ENCODE measurements at places on chromosomes 5 and 9. TPM values are rescaled to one million over a fixed set of nuclear protein-coding genes. Genes with fewer than 3 reads are reported as not detected.

The GARIN3 gene
- not detected for polyA plus RNA-seq

GRCh38 chr5:5116956-5117355 is 23.2 kb upstream of the ADAMTS16 start:
- DNase-seq, result no peak

The DMRT2 gene
- 2.0 TPM for polyA plus RNA-seq

DNA sequence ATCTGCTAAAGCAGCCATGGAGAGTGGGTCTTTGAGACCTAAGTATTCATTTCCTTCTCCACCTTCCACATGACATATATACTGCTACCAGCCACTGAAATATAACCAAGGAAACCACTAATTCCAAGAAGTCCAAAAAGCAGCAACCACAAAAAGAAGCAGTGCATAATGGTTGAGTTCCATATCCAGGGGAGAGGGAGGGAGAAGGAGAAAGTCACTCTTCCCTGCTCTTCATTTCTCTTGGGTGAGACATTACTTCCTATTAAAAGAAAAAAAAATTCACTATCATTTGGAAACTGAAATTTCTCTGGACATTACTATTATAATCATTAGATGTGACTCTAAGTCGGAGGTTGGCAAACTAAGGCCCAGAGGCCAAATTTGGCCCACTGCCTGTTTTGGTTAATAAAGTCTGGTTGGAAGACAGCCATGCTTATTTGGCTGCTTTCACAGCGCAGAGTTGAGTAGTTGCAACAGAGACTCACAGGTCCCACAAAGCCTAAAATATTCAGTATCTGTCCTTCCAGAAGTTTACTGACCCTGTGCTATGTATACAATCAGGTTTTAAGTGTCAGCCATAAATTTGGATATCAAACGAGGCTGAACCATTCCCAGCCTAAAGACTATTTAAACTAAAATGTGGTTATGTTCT is 168.6 kb downstream of the MPDZ start:
- no peak for DNase-seq

GRCh38 chr5:32572778-32573480 is 12.4 kb upstream of the SUB1 start:
- DNase-seq, result no peak

The ARRDC3 gene
- polyA plus RNA-seq, result 138 TPM

The GARNL3 gene
- polyA plus RNA-seq, result 19.8 TPM

DNA sequence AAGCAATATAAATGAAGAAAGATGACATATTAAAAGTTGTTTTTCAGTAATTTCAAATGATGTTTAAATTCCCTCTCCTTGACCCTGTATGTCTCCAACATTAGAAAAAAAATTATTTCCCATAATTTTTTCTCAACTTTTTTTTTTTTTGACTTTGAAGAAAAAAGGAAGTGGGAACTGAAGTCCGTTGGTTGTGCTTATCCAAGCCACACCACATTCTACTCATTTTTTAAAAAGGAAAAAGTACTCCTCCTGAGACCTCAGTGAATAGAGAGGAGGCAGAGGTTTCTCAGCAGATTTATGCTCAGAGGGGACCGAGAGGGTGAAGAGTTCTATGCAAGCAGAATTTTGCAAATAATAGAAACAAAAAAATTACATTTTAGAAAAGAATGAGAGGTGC is 123.3 kb downstream of the PCSK5 start:
- DNase-seq, result no peak

The C5orf34 gene
- 8.4 TPM for polyA plus RNA-seq

DNA sequence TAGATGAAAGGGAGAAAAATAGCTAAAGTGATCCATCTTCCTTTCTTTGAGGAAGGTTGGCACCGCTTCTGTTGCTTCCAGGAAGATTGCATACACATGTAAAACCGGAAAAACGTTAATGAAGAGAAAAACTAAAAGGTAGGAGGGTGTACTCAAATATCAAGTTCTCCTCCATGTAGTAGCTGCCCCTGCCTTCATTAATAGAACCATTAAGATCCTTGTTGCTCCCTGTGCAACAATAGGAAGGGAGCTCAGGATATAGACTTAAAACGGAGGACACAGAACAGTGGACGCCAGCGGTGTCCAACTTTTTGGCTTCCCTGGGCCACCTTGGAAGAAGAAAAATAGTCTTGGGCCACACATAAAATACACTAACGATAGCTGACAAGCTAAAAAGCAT is 118.9 kb downstream of the TMEM174 start:
- no peak for DNase-seq

DNA sequence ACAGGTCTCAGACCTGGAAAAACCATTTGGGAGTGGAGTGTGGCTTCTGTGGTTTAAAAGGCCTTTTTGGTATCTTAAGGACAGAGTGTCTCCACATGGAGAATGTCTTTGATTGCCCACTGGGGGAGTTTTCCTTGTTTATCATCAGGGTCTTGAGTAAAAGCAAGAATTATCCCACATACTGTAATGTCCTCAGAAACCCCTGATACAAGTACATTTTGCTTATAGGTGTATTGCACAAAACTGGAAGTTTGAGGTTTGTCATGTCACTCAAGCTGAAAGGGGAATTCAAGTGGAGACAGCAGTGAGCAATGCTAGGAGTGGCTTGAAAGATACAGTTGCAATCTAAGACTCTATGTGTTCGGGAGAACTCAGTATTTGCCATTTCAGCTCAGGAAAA is 62.7 kb upstream of the GRAMD2B start:
- no peak for DNase-seq

The PRRX2 gene
- polyA plus RNA-seq, result 0.52 TPM

DNA sequence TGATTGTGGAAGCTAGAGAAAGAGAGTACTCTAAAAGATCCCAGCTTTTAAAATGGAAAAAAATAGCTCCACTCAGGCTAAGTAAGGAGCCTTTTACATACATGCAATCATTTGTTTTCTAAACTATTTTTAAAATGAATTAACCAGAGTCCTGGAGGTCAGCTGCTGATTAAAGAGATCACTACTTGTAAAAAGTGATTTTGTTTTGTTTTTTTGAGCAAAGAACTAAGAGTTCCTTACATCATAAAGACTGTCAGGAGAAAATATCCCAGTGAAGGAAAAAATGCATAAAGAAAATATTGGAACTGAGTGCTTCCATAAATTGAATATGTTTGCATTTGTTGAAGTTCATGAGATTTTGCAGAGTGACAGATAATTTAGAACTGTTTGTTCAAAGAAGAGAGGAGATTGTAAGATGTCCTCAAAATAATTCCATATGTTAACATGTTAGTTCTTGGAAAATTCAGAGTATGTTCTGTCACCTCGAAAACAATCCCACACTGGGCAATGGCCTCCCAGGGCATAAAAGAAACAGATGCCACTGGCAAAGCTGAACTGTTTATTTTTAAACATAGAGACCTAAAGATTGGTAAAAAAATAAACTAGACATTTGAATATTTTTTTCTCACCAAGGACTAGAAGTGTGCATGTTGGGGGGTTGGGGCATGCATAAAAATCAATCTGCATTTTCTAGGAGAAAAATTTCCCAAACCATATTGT is 264.7 kb downstream of the NPR3 start:
- DNase-seq, result peak; percentile 11

GRCh38 chr9:125963932-125964331 is 216.8 kb downstream of the PBX3 start:
- DNase-seq, result no peak

The IL13 gene
- 0.08 TPM for polyA plus RNA-seq

GRCh38 chr5:140244525-140245025 is 58.3 kb downstream of the PFDN1 start:
- DNase-seq, result peak; percentile 81

The FGD3 gene
- 6.5 TPM for polyA plus RNA-seq

The WDR31 gene
- 7.7 TPM for polyA plus RNA-seq

- DNase-seq, result no peak
Observed at GRCh38 chr9:113677057-113677456, 199.1 kb upstream of the ZNF618 start.

- DNase-seq, result no peak
Observed at GRCh38 chr5:100595152-100595811, 60.1 kb downstream of the FAM174A start.

DNA sequence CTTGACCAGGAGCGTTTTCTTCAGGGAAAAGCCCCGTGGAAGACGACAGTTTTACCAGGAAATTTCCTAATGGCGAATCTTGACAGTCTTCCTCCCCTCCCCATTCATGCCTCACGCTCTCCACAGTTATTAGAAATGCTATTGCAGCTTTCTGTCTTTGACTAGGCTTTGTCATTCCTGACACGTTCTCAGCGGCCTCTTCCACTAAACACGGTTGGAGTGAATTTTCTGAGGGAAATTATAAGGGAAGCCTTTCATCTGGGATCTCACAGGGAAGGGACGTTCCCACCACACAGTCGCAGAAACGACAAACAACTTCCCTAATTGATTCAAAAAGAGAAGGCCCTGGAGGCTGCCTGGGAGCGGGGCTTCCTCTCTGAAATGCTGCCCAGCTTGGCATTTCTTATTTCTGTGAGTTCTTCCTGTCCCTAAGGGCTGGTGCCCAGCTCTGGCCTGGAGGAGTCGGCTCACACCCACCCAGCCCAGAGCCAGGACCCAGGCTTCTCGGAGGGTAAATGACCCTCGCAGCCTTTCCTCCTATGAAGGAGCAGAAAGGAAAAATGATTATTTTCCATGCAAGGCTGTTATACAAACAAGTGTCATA is 57.1 kb upstream of the PPP1R26 start:
- no peak for DNase-seq

The CORO2A gene
- polyA plus RNA-seq, result 2.2 TPM

All from left kidney (tissue), 8 donors.